Activated CD4-positive, CD25-positive, alpha-beta regulatory T cell (primary cell): ENCODE measurements at places on chromosomes 4 and X.

- no peak for DNase-seq
Observed at GRCh38 chr4:109969087-109969486, 56.4 kb downstream of the EGF start.

- DNase-seq: no peak
Observed at GRCh38 chr4:177302371-177303100, 7.1 kb upstream of the NEIL3 start.

GRCh38 chr4:112381996-112382692 is 85.0 kb downstream of the ALPK1 start:
- no peak for DNase-seq

GRCh38 chr4:83473966-83474365 is 10.9 kb downstream of the ABRAXAS1 start:
- no peak for DNase-seq

GRCh38 chrX:15405846-15406245 is 21.6 kb upstream of the VEGFD start:
- no peak for DNase-seq

DNA sequence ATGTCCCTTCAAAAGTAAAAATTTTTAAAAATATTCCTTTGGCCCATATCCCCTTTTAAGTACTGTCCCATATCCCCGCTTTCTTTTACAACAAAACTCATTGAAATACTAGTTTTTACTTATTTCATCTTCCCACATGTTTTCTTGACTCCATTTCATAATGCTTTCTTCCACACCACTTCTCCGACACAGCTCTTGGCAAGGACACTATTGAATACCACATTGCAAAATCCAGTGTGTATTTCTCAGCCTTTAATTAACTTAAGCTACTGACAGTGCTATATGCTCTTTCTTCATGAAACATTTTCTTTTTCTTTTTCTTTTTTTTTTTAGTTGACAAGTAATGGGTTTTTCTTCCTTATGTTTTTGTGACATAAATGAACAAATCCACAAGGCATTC is 28.8 kb downstream of the PRDM8 start:
- no peak for DNase-seq

- DNase-seq: no peak
Observed at GRCh38 chrX:10474510-10474909, 145.9 kb downstream of the MID1 start.

GRCh38 chr4:2255501-2256155 is 6.3 kb downstream of the MXD4 start:
- DNase-seq: no peak

- DNase-seq: no peak
Observed at GRCh38 chr4:153189016-153189801, 15.0 kb upstream of the TRIM2 start.

GRCh38 chrX:67718926-67719325 is 175.1 kb downstream of the AR start:
- DNase-seq: no peak

- no peak for DNase-seq
Observed at GRCh38 chr4:21420166-21420565, 528.4 kb downstream of the KCNIP4 start.

GRCh38 chrX:107571296-107571998 is 56.9 kb upstream of the PRPS1 start:
- no peak for DNase-seq

DNA sequence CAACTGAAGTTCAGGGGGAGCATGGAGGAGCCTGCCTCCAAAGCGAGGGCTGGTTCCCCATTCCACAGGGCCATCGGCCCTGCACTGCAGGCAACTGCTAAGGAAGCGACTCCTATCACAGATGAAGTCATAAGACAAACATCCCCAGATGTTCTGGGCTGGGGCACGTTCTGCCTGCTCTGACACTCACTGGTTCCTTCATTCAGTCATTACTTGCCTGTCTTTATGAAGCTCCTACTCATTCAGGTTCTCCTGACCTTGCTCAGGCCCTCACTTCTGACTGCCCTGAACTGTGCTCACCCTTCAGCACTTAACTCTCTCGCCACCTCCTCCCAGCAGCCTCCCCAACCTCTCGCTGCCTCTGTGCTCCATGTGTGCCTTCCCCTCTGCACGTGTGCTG is 2.5 kb upstream of the SLC2A9 start:
- DNase-seq: no peak

DNA sequence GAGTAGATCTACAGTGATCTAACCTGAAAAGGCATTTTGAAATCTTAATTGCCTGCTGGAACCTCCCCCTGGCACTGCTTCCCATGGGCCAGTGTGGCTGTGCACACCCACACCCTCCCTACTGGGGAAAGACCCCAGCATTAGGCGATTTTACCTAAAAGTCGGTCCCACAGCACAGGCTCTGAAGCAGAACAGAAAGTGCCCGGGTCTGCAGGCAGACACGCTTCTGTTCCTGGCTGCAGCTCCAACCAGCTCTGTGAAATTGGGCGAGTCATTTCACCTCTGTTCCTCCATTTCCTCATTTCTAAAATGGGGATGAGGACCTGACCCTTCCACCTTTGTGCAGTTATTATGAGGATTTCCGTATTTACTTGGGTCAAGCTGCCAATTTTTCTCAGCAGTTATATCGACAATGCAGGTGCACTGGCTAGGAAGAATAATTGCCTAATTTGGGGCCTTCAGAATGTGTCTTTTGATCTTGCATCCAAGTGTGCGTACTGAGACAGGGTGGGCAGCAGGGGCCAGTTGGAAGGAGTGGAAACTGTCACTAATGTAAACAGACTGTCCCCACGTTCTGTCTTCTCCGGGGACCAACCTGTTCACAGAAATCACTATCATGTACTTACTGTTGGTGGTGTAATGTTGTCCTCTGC is 7.1 kb downstream of the KLF3 start:
- no peak for DNase-seq

- DNase-seq: no peak
Observed at GRCh38 chr4:123083646-123084045, 161.2 kb upstream of the NUDT6 start.

DNA sequence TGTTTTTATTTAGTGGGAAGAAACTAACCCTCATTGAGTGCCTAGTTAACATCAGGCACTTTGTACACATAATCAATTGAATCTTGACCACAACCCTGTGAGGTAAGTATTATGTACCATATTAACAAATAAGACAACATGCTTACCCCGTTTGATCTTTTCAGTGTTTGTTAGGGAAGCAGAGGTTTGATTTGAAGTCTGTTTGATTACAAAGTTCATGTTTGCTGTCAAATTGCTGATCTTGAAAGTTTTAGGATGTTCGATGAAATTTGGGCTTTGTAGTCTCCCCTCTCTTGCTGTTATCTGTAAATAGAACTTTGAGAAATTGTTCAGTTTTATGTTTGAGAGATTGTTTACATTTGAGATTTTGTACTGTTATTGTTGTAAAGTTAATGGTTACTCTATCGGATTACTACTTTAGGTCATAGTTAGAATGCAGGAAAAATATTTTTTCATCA is 13.4 kb upstream of the ADH4 start:
- DNase-seq: no peak

DNA sequence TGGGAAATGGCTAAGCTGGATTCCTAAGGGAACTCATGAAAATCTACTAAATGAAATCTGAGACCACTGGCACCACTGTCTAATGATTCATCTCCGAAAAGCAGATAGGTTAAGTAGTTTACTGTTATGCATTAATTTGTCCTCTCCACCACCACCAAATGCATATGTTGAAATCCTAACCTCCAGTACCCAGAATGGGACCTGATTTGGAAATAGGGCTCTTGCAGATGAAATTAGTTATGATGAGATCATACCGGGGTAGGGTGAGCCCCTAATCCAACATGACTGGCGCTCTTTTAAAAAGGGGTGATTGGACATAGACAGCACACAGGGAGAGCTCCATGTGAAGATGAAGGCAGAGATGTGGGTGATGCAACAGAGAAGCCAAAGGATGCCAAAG is 124.9 kb upstream of the GUCY1A1 start:
- no peak for DNase-seq

- DNase-seq: no peak
Observed at GRCh38 chr4:94419956-94420355, 31.8 kb upstream of the PDLIM5 start.

- no peak for DNase-seq
Observed at GRCh38 chrX:148507418-148507817, 7.0 kb downstream of the AFF2 start.

DNA sequence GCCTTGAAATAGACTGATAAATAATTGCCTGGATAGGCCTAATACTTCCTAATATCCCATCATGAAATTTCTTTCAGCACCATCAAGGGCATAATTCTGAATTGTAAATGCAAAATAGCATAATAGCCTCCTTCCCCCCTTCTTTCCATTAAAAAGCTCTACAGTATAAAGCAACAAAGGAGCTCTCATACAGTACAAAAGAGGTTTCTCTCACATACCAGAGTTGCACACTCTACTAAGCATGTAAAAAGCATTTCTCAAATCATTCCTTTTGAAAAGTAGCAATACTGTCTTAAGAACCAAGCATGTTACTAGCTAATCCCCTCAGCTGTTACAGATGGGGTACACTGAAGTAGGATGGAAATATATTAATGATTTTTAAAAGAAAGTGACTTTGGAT is 509.0 kb downstream of the KLHL13 start:
- no peak for DNase-seq

DNA sequence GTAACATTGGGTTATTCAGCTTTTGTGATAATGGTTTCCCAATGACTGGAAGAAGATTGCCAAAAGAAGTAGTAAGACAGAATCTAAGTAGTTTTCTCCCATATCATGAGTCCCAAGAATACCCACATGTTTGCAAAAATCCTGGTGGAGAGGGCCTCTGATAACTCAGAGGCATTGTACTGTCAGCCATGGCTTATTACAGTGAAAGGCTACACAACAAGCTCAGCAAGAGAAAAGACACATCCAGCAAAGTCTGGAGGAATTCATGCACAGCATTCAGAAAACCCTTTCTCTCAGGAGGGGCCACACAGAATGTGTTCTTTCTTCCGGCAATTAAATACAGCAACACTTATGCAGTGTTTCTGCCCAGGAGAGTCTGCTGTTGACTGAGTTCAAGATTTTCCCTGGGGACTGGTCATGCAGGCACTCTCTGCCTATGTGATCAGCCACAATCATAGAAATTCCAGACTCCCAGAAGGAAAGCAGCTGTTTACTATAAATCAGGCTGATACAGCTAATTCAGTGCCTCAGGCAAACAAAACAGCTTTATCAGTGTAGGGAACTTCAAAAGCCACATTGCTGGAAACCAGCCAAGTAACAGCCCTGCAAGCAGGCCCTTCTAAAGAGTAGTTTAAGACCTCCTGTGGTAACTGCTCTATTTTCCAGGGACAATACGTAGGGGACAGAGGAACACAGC is 937.1 kb downstream of the CCSER1 start:
- no peak for DNase-seq

DNA sequence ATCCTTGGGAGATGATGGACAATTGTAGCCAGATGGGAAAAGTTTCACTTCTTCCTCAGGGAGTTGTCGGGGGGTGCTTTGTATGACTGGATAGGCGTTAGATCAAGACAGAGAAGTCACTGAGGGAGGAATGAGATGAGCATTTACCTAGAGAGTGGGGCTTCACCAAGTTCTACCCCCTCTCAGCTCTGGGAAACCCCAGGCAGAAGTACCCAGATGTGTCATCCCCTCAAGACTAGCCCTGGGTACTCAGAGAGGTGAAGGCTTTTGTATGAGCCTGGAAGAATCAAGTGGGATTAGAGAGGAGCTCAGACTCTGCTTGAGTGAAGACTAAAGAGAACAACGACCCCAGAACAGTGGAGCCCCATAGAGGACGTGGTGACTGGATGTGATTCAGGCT is 1.9 kb downstream of the MAGEB1 start:
- DNase-seq: no peak

DNA sequence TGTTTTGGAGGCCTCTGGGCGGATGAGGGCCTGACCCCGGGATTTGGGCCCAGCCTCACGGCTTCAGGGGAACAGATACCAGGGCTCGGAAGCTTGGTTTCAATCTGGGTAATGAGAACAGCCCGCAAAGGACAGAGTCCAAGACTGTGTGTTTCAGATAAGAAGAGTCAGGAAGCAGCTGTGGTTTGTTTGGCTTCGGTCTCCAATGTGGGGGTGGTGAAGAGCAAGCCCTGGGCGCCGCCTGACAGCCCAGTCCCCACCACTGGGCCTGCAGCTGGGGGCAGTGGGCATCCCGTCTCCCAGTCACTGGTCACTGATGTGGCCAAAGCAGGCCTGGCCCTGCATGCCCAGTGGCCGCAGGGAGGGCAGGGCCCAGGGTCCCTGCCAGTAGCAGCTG is 9.1 kb downstream of the WFS1 start:
- no peak for DNase-seq

- no peak for DNase-seq
Observed at GRCh38 chr4:115851918-115852766, 738.7 kb upstream of the NDST4 start.

GRCh38 chr4:3267576-3268394 is 18.8 kb downstream of the MSANTD1 start:
- no peak for DNase-seq

- DNase-seq: no peak
Observed at GRCh38 chr4:145501051-145501660, 19.5 kb downstream of the SMAD1 start.

- no peak for DNase-seq
Observed at GRCh38 chr4:128371876-128372275, 84.3 kb upstream of the PGRMC2 start.

DNA sequence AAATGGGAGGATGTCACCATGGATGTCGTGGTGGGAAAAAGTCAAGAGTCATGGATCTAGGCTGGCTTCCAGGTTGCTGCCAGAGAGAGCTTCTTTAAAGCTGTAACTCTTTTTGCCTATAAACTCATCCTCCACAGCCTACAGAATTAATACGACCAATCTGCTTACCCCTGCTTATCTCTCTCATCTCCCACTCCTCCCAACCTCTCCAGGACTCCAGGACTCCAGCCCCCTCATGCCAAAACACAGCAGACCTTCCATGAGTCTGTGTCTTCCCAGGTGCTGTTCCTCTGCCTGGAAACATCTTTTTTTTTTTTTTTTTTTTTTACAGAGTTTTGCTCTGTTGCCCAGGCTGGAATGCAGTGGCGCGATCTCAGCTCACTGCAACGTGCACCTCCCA is 15.3 kb upstream of the SLC10A4 start:
- no peak for DNase-seq

GRCh38 chrX:101550362-101550750 is at the start of gene ARMCX1:
ARMCX1 (plus strand) TSS chrX:101550547; CDS start chrX:101552931, 2,384 bp downstream.
- DNase-seq: no peak

DNA sequence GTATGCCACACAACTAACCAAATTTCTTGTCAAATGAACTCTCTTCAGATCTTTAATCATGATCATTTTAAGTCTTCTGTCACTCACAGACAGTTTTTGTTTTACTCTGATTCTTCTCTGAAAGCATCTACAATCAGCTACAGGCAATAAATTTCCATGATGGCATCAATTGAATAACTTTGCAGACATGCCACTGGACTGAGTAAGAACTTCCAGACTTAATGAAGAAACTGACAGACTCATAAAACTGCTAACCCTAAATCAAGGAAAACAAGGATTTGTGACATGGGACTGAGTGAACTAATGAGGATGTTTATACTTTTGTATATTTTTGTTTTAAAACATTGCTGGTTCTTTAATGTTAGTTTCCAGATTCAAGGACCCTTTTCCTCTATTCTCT is 5.5 kb upstream of the PPP1R2C start:
- DNase-seq: no peak

- no peak for DNase-seq
Observed at GRCh38 chr4:103648541-103648940, 71.2 kb downstream of the TACR3 start.
